ENCODE measurements at places on chromosomes 1 and 21. TPM values are rescaled to one million over a fixed set of nuclear protein-coding genes. Genes with fewer than 3 reads are reported as not detected.

MAGOH gene
- 40.7 TPM for total RNA-seq

RGS5 gene
- total RNA-seq: 5.1 TPM

BSND gene
- under 0.01 TPM for total RNA-seq

SYTL1 gene
- 40.3 TPM for total RNA-seq

ZNF683 gene
- total RNA-seq: not detected

RSPH1 gene
- total RNA-seq: 0.36 TPM

AMPD1 gene
- total RNA-seq: not detected

NPL gene
- total RNA-seq: 3.8 TPM

DPT gene
- not detected for total RNA-seq

PALMD gene
- 1.7 TPM for total RNA-seq

ETNK2 gene
- 51.6 TPM for total RNA-seq

FNDC5 gene
- not detected for total RNA-seq

NBPF20 gene
- total RNA-seq: 2.4 TPM

OR2G6 gene
- not detected for total RNA-seq

FOXO6 gene
- 0.14 TPM for total RNA-seq

KCND3 gene
- 0.36 TPM for total RNA-seq

PMVK gene
- total RNA-seq: 14.7 TPM

PGLYRP3 gene
- total RNA-seq: 4.7 TPM

FAM78B gene
- under 0.01 TPM for total RNA-seq

ALX3 gene
- not detected for total RNA-seq

B3GALT2 gene
- not detected for total RNA-seq

ADAM30 gene
- not detected for total RNA-seq

SPRR2A gene
- 4.8 TPM for total RNA-seq

PCAT6 gene
- 0.68 TPM for total RNA-seq

HSPB7 gene
- not detected for total RNA-seq

MYOC gene
- total RNA-seq: not detected

GBP4 gene
- 0.36 TPM for total RNA-seq

LCE3E gene
- 8.5 TPM for total RNA-seq

PADI1 gene
- total RNA-seq: 6.0 TPM

TRPM2 gene
- not detected for total RNA-seq

AK5 gene
- not detected for total RNA-seq

PKP1 gene
- 397 TPM for total RNA-seq

OPRD1 gene
- total RNA-seq: not detected

EFNA3 gene
- 8.4 TPM for total RNA-seq

USH2A gene
- total RNA-seq: not detected

NPPB gene
- not detected for total RNA-seq

RAB3B gene
- total RNA-seq: 1.3 TPM

Data from nasal cavity respiratory epithelium epithelial cell of viscerocranial mucosa (primary cell).